ENCODE measurements at places on chromosomes 2 and 18. TPM values are rescaled to one million over a fixed set of nuclear protein-coding genes. Genes with fewer than 3 reads are reported as not detected.
A peak's percentile ranks its signal among the peaks of the same experiment; 100 is the strongest.

DNA sequence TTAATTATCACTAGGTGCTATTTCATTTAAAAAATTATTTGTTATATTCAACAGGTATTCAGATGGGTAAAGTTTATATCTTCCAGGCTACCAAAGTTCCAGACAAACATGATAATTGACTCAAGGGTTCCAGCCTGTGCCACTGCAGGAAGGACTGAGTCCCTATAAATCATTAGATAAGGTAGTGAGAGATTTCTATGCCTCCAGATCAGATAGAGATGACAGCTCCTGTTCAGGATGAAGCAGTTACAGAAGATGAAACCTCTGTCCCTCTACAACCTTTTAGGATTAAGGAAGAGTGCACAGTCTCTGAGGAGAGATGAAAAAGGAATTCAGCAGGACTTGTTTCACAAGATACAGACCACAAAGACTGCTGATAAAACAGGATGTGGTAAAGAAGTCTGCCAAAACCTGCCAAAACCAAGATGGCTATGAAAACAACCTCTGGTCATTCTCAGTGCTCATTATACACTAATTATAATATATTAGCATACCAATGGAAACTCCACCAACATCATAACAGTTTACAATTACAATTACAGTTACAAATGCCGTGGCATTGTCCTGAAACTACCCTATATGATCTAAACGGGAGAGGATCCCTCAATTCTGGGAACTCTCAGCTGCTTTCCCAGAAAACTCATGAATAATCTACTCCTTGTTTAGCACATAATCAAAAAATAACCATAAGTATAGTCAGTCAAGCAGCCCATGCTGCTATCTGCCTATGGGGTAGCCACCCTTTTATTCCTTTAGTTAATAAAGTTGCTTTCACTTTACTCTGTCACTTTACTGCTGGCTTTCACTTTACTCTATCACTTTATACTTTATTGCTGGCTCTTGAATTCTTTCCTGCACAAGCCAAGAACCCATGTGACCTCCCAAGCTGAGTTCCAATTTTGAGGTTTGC lies 288.5 kb downstream of the PDE11A start:
- DNase-seq = no peak

- DNase-seq = no peak
These were observed 83.8 kb upstream of the TFCP2L1 start for GRCh38 chr2:121368836-121369235.

DNA sequence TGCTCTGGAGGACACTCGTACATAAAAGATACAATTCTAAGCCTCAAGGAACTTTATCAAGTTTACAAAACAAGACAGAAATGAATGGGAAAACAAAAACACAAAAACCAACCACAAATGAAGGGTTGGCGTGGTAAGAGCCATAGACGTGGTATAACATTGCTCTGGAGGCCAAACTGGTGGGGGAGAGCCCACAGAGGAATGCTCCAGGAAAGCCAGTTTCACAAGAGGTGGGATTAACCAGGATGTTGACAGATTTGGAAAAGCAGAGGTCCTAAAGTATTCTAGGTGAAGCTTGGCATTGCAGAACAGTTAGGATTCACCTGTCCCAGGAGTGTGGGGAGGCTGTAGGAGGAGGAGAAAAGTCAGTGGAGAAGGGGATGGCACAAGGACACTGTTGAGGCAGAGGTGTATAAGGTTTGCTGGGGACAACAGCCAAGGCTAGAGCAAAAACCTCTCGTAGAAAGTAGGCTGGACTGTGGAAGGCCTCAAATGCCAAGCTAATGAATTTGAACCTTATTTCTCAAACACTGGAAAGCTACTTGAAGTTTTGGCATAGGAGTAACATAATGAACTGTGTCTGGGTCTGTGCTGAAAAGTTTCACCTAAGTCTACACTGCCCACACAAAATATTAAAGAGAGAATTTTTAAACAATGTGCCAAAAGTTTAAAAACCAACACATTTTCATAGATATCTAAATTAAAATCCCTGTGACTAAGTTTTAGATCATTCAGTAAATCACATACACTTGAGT lies 135.1 kb downstream of the THADA start:
- no peak for DNase-seq

STAT4 gene
- polyA plus RNA-seq = 11.4 TPM

GRCh38 chr18:62493033-62493862 lies 29.6 kb upstream of the ZCCHC2 start:
- DNase-seq = no peak

- DNase-seq = no peak
These were observed 234.6 kb upstream of the CDH19 start for GRCh38 chr18:66838340-66838987.

GRCh38 chr18:77181950-77182707 lies 49.5 kb upstream of the MBP start:
- no peak for DNase-seq

DUSP2 gene
- polyA plus RNA-seq = 2.4 TPM

ACVR1C gene
- polyA plus RNA-seq = 0.23 TPM

DNA sequence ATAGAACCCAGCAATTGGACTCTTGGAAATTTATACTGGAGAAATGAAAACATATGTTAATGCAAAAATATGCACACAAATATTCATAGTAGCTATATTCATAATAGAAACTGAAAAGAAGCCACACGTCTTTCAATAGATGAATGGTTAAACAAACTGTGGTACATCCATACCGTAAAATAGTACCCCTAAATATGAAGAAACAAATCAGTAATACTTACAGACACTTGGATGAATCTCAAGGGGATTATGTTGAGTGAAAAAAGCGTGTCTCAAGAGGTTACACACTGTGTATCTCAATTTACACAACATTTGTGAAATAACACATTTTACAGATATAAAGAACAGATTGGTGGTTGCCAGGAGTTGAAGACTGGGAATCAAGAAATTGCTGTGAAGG lies 61.1 kb upstream of the ARHGAP15 start:
- no peak for DNase-seq

- no peak for DNase-seq
These were observed 35.4 kb downstream of the B4GALT6 start for GRCh38 chr18:31648966-31649429.

DNA sequence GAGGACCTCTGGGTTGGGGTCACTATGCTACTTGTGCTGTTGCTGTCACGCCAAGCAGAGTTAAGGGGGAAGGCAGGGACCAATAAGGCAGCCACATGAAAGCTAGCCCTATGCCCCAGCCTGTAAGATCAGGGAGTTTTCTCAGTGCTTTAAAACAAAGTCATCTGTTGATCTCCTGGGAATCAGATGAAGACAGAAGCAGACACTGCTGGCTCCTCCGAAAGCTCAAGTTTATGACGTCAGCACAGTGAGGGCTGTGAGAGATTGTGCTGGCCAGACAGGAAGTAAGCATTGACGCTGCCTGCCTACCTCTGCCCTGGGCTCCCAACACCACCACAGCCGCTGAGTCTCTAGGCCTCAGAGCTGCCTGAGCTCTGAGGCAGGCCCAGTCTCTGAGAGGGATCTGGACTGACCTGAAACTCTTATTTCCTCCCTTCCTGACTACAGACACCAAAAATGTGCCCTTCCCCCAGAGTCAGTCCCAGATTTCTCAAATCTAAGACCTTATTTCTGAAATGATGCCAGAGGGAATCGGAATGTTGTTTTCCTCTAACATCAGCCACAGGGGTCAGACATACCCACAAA lies 118.1 kb upstream of the EPAS1 start:
- DNase-seq = peak; percentile 28

DNA sequence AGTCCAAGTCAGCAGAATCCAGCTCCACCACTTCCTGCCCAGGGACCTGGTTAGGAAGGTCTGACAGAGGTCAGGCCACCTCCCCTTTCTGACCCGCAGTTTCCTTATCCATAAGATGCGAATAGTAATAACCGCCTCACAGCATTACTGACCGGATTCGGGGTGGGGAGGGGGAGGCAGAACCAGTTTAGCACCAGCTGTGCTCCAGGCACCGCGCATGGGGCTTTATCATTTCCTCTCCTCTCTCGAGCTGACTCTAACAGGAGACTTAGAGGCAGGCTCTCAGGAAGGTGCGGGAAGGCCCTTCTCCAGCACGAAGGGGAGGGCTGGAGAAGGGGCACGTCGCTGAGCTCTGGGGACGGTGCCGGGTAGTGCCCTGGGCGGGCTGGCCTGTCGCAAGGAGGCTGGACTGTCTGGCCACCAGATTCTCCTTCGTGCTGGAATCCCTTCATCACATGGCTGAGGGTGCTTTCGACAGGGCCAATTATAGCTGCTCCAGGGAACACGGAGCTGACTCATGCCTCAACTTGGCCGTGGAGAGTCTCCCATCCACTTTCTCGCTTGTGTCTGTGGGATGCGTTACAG lies 5.7 kb downstream of the EHD3 start:
- DNase-seq = no peak

DNA sequence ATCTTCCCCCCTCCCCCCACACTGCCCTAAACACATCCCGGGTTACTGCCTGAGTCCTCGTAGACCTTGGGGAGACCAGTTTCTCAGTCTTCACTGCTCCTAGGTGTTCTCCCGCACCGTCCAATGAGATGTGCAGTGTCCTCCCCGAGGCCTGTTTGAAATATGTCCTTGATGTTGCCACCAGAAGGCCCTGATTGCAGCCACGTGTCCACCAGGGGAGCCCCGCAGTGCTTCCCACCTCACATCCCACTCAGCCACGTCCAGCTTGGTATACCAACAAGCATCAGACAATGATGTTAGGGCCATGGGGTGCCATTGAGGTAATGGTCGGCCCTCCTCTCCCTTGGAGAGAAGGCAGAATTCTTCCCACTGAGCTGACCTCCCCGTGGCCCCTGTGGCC lies 38.7 kb downstream of the TCF7L1 start:
- DNase-seq = no peak

DNA sequence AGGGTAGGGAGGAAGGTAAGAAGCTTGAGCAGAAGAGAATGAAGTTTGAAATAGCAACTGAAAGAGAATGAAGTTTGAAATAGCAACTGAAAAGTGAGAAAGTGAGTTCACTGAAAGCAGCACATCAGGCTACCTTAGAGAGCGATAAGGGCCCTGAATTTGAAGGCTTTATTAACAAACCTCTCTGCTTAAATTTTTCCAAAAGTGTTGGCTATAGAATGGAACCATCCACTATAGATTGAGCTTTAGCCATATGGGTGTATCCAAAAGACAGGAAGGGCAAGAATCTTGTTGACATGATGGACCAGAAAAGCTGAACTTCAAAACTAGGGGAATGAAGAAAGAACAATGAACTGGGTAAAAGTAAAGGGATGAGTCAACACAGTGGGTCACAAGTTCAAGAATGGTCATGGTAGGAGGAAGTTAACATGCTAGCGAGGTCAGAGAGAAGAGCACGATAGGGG lies 122.5 kb downstream of the ASXL3 start:
- DNase-seq = no peak
